ENCODE measurements at places on chromosomes 12 and 14. TPM values are rescaled to one million over a fixed set of nuclear protein-coding genes. Genes with fewer than 3 reads are reported as not detected.

GRCh38 chr12:83408146-83408545 is 721.4 kb downstream of the TMTC2 start:
- DNase-seq = no peak

MGP gene
- total RNA-seq = 464 TPM

RTL1 gene
- not detected for total RNA-seq

OAS1 gene
- total RNA-seq = 112 TPM

DNA sequence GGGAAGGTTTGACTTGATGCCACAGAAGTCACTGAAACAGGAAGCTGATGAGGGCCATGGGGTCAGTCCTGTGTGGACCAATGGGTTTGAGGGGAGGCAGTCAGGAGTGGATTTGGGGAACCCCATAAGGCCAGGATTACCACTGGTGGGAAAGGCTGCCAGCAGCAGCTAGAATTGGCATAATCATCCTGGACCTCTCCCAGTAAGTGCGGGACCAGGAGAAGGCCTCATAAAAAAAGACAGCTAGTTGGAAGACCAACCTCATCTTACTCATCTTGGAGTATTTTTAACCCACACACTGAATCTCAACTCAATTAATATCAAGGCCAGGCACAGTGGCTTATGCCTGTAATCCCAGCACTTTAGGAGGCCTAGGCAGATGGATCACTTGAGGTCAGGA is 22.7 kb downstream of the TBX3 start:
- DNase-seq = no peak

YLPM1 gene
- 58.0 TPM for total RNA-seq

- no peak for DNase-seq
These were observed 109.8 kb downstream of the IPO8 start for GRCh38 chr12:30585877-30586276.

LIN7A gene
- total RNA-seq = 14.6 TPM

DNA sequence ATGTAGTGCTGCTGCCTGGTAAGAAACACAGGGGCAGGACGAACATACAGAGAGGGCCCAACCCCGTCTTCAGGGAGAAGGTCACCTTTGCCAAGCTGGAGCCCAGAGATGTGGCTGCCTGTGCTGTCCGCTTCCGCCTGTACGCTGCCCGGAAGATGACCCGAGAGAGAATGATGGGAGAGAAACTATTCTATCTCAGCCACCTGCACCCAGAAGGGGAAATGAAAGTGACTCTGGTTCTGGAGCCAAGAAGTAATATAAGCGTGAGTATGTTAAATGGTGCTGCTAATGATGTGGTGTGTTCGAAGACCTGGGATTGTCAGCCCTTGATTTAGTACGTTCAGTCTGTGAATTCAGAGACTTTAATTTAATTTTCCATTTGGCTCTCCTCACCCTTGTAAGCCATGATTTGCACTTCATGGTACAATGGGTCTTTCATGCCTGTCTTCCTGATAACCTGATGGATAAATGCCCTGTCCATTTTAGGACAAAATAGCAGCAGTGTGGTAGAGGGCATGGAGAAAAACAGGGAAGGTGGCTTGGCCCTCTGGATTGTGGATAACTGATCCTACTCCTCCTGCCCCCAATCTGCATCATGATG is 318.9 kb downstream of the SNAPC1 start:
- DNase-seq = no peak

GRCh38 chr12:27001663-27002062 is 12.5 kb downstream of the TM7SF3 start:
- no peak for DNase-seq

DNA sequence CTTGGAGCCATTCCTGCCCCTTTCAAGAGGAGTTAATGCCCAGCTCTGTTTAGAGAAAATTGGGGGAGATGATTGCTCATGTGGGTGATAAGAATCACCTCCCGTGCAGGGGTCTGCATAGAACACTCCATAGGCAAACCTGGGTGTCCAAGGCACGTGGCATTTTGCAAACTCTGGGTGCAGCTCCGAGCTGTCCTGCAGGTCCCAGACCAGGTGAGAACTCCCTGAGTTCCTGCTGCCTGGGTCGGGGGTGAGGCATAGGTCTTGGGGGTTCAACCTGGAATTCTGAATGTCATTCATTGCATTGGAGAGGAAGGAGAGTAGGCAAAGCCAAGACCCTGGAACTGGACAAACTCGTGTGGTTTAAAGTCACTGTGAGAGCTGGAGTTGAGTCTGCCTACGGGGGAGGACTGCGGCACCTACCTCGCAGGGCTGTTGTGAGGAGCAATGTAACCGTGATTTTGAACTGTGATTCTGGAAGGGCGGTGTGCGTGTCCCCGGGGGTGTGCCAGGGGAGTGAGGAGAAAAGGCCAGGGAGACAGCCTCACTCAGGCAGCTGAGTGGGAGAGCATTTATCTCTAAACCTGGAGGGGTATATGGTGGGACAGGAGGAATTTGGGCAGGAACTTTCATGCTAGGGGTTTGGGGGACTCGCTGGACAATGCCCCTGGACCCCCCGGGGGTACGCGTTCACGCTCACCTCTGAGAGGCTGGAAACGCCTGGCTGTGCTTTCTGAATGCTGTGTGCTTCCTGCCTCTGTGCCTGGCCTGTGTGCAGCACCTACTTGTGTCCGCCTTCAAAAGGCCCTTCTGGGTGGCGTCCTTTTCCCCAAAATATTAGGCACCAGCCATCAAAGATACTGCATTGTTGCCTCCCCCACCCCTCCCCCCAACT is 30.4 kb downstream of the MEG3 start:
- DNase-seq = peak; percentile 23

- DNase-seq = no peak
These were observed 50.3 kb downstream of the TDP1 start for GRCh38 chr14:90005939-90006530.

- no peak for DNase-seq
These were observed 14.0 kb downstream of the CDKN1B start for GRCh38 chr12:12731178-12731577.

Data from lower lobe of right lung (tissue), 2 donors.